ENCODE measurements at places on chromosomes 16 and 17.

DNA sequence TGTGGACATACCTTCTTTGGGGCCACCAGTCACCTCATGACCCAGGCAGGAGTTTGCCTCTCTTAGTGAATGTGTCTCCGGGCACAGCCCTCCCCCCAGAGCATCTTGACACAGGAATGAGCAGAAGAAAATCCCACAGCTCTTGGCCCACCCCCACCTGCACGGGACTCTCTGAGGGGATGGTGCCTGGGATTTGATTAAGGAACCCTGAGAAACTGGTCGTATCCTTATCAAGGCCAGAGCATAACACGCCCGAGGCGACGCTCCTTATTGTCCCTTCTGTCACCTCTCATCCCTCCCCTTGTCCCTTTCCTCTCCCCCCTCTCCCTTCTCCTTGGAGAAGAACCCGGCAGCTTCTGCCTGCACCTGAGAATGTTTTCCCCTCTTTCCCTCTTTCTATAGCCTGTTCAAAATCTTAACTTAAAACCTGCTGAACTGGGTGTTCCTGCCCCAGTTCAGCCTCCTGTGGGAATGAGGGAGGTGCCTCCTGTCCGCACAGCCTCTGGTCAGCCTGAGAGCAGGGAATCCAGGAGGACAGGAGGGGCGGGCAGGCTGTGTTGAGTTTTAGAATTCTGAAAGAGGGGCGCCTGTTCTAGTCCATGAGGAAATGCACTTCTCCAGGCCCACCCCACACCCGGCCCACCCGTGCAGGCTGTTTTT, 140.7 kb upstream of the PLCG2 start:
- no peak for DNase-seq

DNA sequence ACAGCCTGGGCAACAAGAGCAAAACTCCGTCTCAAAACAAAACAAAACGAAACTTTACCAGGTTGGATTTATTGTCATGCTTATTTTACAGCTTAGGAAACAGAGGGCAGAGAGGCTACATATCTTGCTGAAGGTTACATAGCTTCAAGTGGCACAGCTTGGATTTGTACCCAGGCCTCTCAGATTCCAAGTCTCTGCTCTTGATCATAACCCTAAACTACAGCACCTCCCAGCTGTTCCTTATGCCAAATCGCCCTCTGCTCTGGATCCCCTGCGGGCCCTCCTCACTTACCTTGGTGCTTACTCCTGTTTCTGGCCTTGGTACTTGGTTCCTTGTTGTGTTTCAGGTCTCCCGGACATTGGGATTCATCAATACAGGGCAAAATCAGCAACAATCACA, 11.7 kb upstream of the CUEDC1 start:
- DNase-seq = no peak

DNA sequence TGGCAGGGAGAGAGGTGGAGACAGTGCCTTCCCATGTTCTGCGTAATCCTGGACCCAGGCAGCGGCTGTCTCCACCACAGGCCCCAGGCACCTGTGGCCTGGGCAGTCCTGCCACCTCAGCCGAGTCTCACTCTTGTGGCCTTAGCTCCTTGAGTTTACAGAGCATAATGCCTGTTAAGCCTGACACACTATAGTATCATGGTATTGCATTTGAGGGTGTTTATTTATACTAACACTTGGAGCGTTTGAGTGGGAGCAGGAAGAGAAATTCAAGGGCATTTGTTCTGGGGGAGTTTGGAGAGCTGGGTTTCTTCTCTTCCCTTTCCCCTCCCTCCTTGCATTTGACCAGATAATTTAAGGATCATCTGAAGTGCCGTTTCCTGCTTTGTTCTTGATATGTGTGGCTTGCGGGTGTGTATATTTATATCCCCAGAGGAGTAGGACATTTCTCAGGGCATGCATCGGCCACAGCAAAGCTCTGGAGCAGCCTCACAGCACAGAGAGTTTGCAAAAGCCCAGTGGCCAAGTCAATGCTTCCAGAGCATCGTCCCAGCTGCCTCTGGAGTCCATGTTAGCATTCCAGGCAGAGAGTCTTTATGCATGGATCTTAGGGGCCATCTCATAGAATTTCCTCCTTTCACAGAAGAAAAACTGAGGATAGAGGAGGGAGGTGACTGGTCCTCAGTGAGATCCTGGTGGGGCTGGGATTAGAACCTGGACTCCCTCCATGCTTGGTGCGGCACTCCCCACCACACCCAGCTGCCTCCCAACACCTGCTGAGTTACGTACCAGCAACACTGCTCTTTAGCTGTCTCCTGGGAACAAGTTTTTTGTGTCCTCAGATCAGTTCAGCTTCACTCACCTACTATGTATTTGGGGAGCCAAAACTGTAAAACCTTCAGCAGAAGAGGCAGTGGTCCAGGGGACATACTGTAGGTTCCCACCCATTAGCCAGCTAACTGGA, 222.8 kb downstream of the CCDC182 start:
- DNase-seq = no peak

DNA sequence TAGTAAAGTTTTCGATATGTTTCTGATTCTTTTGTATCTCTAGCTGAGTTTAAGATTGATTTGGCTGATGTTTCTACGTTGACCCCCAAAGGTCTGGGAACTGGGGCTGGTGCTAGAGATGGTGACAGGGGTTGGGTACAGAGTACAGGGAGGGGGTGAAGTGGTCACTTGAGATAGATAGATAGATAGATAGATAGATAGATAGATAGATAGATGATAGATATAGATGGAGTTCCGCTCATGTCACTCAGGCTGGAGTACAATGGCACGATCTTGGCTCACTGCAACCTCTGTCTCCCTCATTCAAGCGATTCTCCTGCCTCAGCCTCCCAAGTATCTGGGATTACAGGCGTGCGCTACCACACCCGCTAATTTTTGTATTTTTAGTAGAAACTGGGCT, 1.8 kb upstream of the FBRS start:
- DNase-seq = no peak

DNA sequence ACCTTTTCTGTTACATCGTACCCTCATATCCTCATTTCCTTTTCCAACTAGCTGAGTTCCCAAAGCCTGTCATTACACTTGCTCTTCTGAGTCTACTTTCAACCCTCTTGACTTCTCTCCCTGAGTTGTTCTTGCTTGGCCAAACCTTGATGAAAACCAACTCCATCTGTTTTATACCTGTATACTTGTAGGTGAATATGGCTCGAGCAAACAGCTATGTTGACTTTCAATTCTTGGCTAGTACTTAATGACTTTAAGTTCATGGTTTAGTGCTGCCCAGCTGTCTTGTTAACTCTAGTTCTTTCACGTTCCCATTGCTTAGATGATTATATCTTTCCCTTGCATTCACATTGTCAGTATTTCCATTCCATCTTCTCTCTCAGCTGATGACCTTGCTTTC, 14.8 kb downstream of the TANC2 start:
- DNase-seq = no peak

DNA sequence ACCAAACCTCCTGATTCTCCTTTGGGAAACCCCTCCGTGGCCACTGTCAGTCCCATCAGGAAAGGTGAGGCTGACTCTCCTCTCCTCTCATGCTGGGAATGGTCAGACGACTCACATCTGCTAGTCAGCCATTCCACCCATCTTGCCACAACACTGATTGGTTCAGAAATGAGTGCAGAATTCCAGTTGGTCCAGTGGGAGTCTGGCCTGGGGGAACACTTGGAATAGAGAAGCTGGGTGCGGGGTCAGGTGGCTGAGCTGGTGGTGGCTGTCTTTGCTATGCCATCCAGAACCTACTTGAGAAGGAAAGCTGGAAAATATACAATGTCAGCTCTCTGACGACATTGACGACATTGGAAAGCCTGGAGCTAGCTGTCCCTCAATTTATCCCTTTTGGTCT, 23.6 kb upstream of the PLLP start:
- DNase-seq = no peak

GRCh38 chr17:2911035-2911754, 115.0 kb downstream of the RAP1GAP2 start:
- DNase-seq = no peak

- no peak for DNase-seq
These were observed 236.4 kb downstream of the KATNIP start for GRCh38 chr16:27786221-27786922.

DNA sequence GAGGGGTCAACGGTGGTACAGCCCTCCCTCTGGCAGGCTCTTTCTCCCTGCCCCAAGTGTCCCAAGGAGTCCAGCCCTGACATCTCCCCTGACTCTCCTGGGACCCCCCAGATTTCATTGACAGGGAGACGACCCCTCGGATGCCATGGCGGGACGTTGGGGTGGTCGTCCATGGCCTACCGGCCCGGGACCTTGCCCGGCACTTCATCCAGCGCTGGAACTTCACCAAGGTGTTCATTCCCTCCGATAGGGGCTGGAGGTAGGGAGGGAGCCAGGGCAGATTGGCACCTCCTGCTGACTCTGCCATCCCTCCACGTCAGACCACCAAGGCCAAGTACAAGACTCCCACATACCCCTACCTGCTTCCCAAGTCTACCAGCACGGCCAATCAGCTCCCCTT, 9.9 kb downstream of the PLD2 start:
- no peak for DNase-seq

- DNase-seq = no peak
These were observed 5.4 kb downstream of the HEATR3 start for GRCh38 chr16:50071075-50071671.

GRCh38 chr16:58046054-58046881, 20.7 kb downstream of the MMP15 start:
- no peak for DNase-seq

DNA sequence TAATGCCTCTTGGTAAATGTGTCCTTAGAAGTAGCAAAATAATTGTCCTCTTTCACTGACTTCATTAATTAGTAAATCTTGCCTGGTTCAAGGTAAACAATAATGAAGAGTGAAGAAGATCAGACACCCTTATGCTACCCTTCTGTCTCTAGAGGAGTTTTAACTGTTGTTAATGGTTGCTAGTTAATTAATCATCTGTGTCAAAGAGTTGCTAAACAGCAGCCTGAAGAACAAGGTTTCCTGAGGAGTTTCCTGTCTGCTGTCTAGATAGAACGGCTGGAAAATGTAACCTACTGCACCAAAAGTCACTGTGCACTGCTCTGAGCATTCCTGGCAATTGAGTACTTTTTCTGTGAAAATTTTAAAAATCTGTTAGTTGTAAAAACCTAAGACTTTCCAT, 131.3 kb downstream of the NLK start:
- no peak for DNase-seq

DNA sequence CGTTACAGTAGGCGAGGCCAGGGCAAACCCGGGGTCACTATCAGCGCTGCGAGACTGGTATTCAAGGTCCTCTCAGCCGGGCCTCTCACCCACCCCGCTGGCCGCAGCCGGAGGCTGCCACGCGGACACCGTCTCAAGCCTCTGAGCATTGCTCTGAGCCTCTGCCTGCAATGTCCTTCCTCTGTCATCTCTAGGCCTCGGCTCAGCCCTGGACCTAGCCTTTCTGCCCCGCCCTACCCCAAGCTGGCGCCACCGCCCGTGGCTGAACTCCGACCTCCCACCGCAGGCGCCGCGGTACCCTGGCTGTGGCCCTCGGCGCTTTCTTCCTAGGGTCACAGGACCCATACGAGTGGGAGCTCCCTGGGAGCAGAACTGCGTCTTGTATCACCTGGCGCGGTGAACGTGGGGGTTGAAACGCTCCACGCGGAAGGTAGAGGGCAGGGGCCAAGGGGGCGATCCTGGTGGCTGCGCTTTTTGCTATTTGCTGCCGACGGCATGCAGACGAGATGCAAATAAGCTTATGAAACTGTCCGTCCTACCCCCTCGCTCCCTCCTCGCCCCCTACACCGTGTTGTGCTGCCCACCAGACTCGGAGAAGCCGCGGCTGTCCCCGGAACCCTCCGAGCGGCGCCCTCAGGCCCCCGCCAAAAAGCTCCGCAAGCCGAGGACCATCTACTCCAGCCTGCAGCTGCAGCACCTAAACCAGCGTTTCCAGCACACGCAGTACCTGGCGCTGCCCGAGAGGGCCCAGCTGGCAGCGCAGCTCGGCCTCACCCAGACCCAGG, 3.7 kb downstream of the DLX4 start:
- DNase-seq = no peak

DNA sequence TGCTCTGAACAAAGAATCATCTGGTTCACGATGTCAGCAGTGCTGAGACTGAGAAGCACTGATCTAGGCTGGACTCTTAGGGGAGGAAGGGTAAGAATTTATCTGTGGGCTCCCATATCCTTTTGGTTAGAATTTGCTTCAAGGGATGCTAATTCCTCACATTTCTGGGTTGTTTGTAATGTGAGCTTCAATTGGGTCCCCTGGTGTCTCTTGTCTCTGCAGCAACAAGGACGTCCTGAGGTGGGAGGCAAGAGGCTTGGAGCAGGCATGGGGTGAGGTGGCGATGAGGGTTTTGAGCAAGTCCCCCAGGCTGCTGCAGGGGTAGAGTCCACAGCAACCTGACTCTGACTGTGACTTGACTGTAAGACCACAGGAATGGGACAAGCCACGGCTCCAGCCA, 213.8 kb upstream of the NLRP1 start:
- DNase-seq = no peak

- no peak for DNase-seq
These were observed 77.2 kb upstream of the CLEC3A start for GRCh38 chr16:77945126-77945525.

DNA sequence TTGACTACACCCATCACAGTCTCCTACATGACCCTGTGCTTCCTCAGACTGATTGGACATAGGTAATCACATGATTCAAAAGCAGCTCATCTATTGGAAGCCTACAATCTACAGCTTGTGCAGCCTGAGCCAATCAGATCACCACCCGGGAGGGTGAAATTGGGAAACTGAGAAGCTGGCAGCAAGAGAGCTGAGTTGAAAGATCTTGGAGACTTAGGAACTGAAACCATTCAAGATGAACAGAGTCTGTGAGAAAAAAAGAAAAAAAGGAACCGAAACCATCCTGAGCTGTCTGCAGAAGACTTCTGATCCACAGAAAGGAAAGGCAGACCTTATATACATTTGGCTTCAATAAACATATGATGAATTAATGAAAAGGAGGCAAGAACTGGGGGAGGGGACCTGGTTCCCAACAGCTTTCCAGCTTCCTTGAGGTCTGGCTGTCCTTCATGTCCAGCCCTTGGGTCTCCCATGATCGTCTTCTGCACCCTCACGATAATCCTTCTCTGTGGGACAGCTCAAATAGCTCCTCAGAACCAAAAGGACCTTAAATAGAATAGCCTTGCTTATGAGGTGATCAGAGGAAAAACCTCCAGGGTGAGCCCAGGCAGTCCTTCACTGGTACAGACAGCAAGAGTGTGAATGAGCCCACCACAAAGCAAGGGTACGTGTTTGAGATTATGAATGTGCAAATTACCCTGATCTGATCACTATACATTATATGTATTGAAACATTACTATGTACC, 32.6 kb downstream of the PLXDC1 start:
- no peak for DNase-seq

- DNase-seq = no peak
These were observed 20.1 kb downstream of the ZNF276 start for GRCh38 chr16:89741342-89742014.

GRCh38 chr16:52466994-52467393, 79.9 kb downstream of the TOX3 start:
- DNase-seq = no peak

DNA sequence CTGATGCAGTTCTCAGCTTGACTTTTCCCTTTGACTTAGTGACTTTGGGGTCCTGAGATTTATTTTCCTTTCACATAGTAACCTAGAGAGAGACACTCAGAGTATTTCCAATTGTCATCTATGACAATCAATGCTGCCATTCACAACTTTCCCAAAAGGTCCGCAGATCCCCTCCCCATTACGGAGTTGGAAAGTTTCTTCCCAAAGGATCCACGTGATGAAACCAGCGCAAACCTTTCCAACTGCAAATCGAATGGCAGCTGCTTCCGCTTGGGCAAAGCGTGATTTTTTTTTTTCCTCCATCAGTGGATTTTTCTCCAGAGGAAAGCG, 538 bp upstream of the FCSK start:
- DNase-seq = no peak

All from activated gamma-delta T cell treated with anti-CD3 and anti-CD28 coated beads, Interleukin-2, amount 50 U/mL, for 16 hours (primary cell).